ENCODE measurements at places on chromosomes 1 and 21.

GRCh38 chr1:229478852-229479251 lies 29.3 kb downstream of the NUP133 start:
- DNase-seq: no peak

DNA sequence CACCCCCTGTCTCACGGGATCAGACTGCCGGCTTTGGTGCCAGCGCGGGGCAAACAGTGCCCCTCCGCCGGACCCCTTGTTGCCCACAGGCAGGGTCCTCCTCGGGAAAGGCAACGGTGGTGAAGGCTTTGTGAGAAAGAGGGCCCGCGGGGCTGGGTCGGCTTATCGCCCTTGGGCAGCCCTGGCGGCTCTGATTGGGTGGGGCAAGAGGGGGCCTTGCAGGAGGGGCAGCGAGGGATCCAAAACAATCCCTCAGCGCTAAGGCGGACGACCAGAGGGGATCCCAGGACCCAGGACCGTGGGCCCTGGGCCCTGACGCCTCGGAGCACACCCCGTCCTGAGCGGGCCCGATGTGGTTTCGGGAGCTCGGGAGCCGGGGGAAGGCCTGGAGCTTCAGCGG lies 3.9 kb upstream of the ZNF678 start:
- DNase-seq: no peak

DNA sequence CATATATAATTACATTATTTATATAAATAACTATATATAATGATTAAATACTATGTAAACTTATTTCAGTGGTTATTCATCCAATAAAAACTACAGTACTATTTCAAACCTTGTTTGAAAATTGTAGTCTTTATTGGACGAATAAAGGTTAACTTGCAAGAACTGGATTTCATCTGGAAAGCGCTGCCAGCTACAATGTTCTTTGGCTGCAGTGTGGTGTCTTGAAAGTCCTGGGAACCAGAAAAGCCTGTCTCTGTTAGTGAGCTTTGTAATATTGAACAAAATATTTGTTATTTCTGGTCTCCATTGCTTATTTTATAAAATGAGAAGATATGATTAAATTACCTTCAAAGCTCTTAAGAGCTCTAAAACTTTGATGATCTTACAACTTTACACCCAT lies 763.6 kb downstream of the ADGRL2 start:
- no peak for DNase-seq

GRCh38 chr1:226441629-226442028 lies 33.7 kb upstream of the PARP1 start:
- no peak for DNase-seq

- DNase-seq: no peak
Measured at GRCh38 chr1:172378109-172378760, 42.2 kb upstream of the C1orf105 start.
